ENCODE measurements at places on chromosomes 4 and X.

- peak; percentile 75 for DNase-seq
Observed at GRCh38 chr4:120921456-120922380, 808 bp downstream of the PRDM5 start.

DNA sequence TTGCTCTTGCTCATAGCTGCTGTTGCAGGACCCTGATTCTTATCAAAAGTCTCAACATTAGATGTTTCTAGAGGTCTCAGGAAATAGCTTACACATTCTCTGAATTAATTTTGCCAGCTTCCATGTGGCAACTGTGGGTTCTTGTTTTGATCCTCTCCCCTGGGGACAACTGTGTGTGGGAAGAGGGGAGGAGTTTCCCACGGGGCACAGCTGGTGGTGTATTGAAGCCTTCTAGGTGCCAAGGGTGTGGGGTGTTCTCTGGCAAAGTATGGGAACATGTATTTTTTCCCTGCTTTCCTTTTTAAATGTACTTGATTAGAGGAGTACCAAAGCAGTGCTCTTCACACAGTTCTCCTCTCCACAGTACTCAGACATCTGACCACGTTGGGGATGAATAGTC, 212.7 kb downstream of the RPA4 start:
- no peak for DNase-seq

DNA sequence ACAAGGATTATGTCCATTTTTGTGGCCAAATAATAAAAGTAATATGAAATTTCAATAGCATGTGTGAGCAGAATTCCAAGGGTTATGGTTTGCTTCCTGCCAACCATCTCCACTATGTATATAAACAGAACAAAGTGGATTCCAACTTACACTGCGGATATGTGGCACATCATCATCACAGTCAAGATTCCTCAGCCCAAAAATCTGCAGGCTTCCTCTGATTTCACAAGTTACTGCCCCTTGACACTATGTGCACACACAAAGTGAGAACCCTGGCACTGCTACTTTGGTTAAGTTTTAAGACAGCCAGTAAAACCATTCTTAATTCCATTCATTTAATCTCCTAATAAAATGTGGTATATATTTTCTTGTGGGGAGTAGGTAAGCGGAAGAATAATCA, 76.4 kb downstream of the LEF1 start:
- DNase-seq = no peak

GRCh38 chr4:148444296-148445070, 2.3 kb upstream of the NR3C2 start:
- no peak for DNase-seq

GRCh38 chrX:123617007-123617406, 115.8 kb downstream of the THOC2 start:
- no peak for DNase-seq

- DNase-seq = no peak
Observed at GRCh38 chr4:140065393-140065792, 88.6 kb downstream of the MAML3 start.

- DNase-seq = no peak
Observed at GRCh38 chr4:2472187-2472586, 3.3 kb downstream of the RNF4 start.

DNA sequence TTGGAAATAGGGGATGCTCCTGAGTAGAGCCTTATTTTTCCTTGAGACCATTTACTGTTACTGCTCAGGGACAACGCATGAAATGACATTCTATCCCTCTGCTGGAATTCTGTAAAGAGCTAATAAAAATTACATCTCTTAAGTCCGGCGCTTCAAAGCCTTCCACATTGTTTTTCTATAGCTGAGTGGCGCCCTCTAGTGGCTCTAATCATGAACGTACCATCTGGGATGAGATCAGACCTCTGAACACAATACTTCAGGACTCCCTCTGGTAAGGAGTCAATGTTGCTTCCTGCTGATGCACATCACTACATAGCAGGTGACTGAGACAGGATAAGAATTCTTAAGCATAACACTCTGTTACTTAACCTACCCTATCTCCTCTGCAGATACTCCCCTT, 6.0 kb downstream of the HMGN5 start:
- peak; percentile 66 for DNase-seq

- DNase-seq = no peak
Observed at GRCh38 chrX:39304746-39305145, 503.5 kb downstream of the MID1IP1 start.

DNA sequence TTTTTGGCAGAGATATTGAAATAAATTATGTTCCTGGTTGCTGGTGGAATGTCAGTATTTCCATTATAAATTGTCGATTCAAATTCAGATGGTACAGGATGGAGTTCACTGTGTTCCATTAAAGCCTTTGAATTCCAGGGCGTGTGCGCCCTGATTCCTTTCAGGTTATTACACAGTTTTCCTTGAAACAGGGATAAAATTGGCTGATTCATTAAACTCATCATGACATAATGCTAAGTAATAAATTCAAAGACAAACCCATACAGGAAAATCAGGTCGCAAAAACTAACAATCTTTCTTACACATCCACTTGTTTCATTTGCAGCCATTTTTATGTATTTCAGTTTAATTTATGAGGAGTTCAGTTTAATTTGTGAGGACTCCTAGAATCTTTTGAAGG, 51.1 kb downstream of the RWDD4 start:
- no peak for DNase-seq

DNA sequence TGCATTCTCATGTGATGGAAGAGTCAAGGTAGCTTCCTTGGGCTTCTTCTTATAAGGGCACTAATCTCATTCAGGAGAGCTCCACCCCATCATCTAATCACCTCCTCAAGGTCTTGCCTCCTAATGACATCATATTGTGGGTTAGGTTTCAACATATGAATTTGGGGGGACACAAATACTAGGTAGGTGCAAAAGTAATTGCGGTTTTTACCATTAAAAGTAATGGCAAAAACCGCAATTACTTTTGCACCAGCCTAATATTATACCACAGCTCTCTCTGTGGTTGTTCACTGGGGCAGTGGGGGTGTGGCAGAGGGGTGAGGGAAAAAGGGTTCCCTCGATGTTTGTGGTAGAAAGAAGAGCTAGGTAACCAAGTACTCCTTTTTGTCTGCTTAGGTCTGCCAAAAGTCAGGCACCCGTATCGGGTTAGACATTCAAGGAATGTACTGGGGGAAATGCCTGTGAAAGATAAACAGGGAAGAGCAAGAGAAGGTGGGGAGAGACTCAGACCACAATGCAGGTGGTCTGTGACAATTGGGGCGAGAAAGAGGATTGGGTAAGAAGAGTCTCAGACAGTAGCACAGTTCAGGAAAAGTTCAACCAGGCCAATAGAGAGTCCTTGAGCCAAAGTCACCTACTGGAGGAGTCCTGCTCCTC, 78.9 kb upstream of the MTM1 start:
- DNase-seq = no peak

GRCh38 chr4:184416913-184417734, 57.2 kb downstream of the IRF2 start:
- DNase-seq = peak; percentile 45

GRCh38 chr4:79078339-79078738, 139.1 kb upstream of the PAQR3 start:
- no peak for DNase-seq

DNA sequence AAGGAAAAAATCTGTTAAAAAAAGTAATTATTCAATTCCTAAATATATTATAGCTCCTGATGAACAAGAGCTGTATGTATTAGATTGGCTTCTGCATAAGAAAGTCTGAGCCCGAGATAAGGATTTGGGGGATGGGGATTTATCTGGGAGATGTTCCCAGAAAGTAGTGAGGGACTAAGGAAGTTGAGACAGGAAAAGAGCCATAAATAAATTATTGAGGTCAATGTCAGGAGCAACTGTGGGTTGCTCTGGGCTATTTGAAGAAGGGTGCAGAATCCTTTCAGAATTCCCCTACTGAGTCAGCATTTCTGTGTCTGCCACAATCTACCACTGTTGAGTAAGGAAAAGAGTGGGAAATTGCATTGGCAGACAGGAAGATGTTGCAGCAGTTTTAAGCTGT, 3.1 kb upstream of the TDO2 start:
- DNase-seq = peak; percentile 83

- DNase-seq = no peak
Observed at GRCh38 chr4:168164915-168165548, 72.7 kb downstream of the ANXA10 start.

DNA sequence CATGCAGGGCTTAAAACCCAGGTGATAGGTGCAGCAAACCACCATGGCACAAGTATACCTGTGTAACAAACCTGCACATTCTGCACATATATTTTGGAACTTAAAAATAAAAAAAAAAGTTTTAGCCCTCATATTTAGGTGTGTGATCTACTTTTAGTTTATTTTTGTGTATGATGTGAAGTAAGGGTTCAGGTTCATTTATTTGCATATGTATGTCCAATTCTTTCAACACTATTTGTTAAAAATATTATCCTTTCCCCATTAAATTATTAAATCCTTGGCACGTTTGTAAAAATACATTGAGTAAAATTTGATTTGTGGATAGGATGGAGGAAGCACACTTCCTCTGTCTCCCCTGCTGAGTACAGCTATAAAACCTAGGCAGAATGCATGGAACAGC, 12.9 kb downstream of the RAB39B start:
- DNase-seq = no peak

DNA sequence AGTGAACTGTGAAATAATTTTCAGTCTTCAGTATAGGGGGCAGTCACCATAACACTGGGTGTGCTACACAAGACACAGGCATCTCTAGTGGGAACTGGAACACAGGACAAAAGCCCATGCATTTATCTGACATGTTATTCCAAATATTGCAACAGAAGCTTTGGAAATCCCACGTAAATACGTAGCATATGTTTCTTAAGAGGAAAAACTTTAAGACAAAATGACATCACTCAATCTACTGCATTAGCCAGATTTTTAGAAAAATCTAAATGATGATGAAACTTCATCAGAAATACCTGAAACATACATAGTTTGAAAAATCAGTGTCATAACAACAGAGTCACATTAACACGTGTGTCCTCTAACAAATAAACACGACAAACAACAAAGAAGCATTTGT, 14.5 kb downstream of the SHISA3 start:
- no peak for DNase-seq

GRCh38 chrX:75746891-75747639, 38.0 kb downstream of the MAGEE2 start:
- peak; percentile 2 for DNase-seq

DNA sequence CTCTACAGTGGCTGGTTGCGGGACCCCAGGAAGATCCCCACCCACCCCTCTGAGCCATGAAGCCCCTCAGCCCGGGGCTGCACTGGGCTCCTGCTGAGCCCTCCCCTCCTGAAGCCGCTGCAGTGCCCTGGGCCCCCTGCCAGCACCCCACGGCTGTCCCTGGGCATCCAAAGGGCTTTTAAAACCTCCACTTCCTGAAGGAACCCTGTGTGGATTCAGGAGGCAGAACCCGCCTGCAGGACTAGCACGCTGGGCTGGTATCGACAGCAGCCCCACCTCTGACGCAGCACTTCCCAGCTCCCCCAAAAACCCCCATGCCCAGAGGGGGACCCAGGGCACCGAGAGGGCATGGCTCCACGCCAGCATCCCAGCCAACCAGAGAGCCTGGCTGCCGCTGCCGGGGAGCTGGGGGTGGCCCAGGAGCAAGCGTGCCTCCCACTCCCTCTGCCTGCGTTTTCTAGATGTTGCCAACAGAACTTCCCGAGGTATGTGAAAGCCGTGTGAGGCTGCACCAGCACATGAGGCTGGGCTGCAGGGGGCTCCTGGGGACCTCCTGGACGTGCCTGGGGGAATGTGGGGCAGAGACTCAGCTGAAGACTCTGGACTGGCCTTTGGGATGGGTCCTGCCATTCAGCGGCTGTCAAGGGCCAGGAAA, 6.3 kb downstream of the MXD4 start:
- DNase-seq = peak; percentile 24

GRCh38 chr4:37540486-37540885, 145.7 kb downstream of the RELL1 start:
- no peak for DNase-seq

GRCh38 chrX:38178396-38178795, 42.3 kb downstream of the SRPX start:
- DNase-seq = no peak

DNA sequence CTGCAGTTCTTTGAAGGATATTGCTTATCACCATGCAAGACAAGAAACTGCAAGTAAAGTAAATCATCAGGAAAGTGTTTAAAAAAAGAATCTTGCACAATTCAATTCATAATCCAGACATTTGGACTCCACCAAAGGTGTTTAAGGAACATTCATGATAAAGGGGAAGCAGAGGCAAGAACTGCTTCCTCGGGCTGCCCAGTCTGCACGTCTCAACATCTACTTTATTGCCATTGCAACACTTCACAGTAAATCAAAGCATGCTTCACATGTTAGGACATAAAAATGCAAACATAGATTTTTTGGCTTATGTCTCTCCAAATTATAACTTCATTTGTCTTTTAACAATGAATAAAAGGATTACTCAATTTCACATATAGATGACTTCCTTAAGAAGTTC, 42.5 kb downstream of the MID1 start:
- peak; percentile 56 for DNase-seq

DNA sequence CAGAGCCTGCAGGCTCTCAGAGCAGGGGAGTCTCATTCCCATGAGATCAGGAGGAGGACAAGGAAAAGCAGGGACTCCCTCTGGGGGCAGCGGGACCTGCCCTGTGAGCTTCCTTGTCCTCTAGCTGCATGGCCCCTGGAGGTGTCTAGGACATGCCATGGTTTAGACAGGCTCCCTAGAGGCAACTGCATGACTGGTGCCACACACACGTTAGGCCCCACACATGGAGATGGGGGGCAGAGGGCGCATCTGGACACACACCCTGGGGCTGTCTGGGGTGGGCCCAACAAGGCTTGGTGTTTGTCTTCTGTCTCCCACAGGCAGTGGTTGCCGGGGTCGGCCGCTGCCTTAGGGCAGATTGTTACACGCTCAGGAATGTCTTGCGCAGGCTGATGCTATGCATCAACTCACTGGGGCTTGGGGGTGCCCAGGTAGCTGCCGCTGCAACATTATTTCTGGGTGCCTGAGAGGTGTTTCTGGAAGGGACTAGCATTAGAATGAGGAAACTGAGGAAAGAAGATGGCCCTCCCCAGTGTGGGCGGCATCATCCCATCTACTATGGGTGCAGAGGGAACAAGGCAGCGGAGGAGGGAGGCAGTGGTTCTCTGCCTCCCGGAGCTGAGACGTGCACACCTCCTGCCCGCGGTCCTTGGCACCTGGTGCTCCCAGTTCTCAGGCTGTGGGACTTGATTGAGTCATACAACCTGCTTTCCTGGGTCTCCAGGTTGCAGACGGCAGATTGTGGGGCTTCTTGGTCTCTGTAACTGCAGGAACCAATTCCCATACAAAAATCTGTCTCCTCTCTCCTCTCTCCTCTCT, 32.1 kb upstream of the GPR78 start:
- no peak for DNase-seq

DNA sequence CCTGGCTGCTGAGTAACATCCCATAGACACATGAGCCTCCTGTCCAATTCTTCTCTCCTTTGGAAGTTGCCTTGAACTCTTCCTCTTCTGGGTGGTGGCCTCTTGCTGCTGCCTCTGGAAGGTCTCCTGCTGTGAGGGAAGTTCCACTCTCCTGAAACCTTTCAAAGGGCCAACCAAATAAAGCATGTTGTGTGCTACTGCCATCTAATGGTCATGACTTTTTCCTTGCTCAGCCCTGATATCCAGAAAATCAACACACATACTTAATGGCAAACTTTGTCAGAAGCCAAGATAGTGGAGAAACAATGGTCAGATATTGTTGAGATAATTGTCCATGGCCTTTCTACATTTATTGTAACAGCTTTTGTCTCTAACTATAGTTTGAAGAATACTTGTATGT, 19.1 kb upstream of the ZXDA start:
- peak; percentile 57 for DNase-seq

GRCh38 chrX:149003863-149004660, 501.0 kb downstream of the IDS start:
- peak; percentile 40 for DNase-seq

Measured in fibroblast of the aortic adventitia (primary cell).